Activated naive CD8-positive, alpha-beta T cell treated with anti-CD3 and anti-CD28 coated beads, Interleukin-2, amount 10 ng/mL, durations not matched to agents 7 days and 5 days (primary cell): ENCODE measurements at places on chromosomes 4 and X. TPM values are rescaled to one million over a fixed set of nuclear protein-coding genes. Genes with fewer than 3 reads are reported as not detected.

DNA sequence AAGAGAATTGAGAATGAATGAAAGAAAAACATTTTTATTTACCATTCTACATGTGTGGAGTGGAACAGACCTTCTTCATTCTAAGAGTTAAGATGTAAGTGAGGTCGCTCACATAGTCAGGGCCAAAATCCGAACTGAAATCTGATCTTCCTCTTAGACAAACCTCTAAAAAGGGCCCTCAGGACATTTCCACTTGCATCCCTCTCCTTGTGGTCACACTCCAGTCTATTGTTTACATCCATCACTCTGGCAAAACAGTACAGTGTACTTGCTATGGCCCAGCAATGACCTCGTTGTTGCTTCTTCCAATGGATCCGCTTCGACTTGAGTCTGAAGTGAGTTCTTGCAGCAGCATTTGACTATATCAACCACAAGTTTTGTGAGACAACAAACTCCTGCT is 54.2 kb downstream of the MOSPD2 start:
- DNase-seq = no peak

GRCh38 chr4:101475246-101475645 is 127.9 kb upstream of the PPP3CA start:
- no peak for DNase-seq

GRCh38 chrX:9955506-9955905 is 11.7 kb upstream of the CLDN34 start:
- no peak for DNase-seq

TKTL2 gene
- not detected for total RNA-seq

DNA sequence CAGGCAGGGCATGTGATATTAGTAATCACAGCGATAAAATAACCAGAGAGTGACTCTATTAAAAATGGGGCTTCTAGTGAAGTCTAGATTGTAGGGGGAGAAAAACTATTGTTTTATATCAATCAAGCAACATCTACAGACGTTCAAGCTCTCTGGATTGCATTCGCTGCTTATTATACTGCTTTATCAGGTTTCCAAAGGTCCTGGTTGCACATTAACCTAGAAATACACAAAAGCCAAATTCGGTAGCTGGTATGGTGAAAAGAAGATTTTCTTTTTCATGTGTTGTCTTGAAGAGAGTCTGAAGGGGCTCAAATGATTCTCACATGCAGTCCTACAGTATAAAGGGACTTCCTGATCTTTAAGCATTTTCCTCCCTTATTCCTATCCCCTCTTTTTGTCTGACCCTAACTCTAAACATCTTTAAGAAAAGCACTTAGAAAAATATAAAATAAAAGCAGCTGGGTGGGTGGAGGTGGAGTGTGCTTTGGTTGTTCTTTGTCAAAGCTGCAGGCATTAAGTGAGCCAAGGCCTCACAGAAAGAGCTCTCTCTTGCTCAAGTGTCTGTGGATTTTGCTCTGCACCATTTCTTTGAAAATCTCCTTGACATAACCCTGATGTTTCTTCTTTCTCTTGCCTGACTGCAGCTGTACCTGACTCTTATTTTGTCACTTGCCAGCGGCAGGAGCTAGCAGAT is 46.1 kb downstream of the MID1IP1 start:
- DNase-seq = no peak

SH2D1A gene
- 51.2 TPM for total RNA-seq

USP9X gene
- 56.9 TPM for total RNA-seq

FAM184B gene
- not detected for total RNA-seq
